Smooth muscle cell of the umbilical artery (primary cell): ENCODE measurements at places on chromosomes 16 and 17. TPM values are rescaled to one million over a fixed set of nuclear protein-coding genes. Genes with fewer than 3 reads are reported as not detected.

Gene C17orf100
- total RNA-seq = 0.55 and 0.59 TPM in 2 replicates

Gene TCAP
- total RNA-seq = 0.30 and 0.60 TPM in 2 replicates

Gene KRT23
- 0.28 TPM in 1 of 2 replicates, not detected in the other for total RNA-seq

Gene USP7
- total RNA-seq = 44.2 and 85.8 TPM in 2 replicates

Gene MYH1
- total RNA-seq = under 0.01 and 0.09 TPM in 2 replicates

Gene ZP2
- not detected in 2 replicates for total RNA-seq

Gene ACE
- 0.59 and 1.1 TPM in 2 replicates for total RNA-seq

Gene KRTAP9-8
- total RNA-seq = not detected in 2 replicates

Gene NHLRC4
- 0.97 and 1.5 TPM in 2 replicates for total RNA-seq
